ENCODE measurements at places on chromosomes 6 and 20. TPM values are rescaled to one million over a fixed set of nuclear protein-coding genes. Genes with fewer than 3 reads are reported as not detected.

- H3K4me1 ChIP-seq: no peaks in the 10 kb centered on the region
- no peak overlapping the region for H3K4me3 ChIP-seq
- H3K27ac ChIP-seq: no peak overlapping the region
Measured at GRCh38 chr6:27608916-27609883, 136.3 kb upstream of the ZNF184 start.

- no peak overlapping the region for H3K4me3 ChIP-seq
- H3K4me1 ChIP-seq: no peaks in the 10 kb centered on the region
- DNase-seq: no peak
- no peaks in the 10 kb centered on the region for H3K36me3 ChIP-seq
- H3K27ac ChIP-seq: no peak overlapping the region
- H3K27me3 ChIP-seq: no peaks in the 10 kb centered on the region
Measured at GRCh38 chr6:456358-456867, 64.9 kb downstream of the IRF4 start.

FRK gene
- total RNA-seq: 6.6 TPM

- no peak overlapping the region for H3K4me3 ChIP-seq
- H3K27me3 ChIP-seq: no peaks in the 10 kb centered on the region
- DNase-seq: no peak
- no peak overlapping the region for H3K27ac ChIP-seq
- H3K36me3 ChIP-seq: peaks cover 37% of the 10 kb centered on the region
- H3K4me1 ChIP-seq: peaks cover 26% of the 10 kb centered on the region
Measured at GRCh38 chr20:35145141-35145564, 2.0 kb downstream of the EDEM2 start.

GRCh38 chr6:21024616-21025015 lies 490.4 kb downstream of the CDKAL1 start:
- no peaks in the 10 kb centered on the region for H3K27me3 ChIP-seq
- peaks cover 7% of the 10 kb centered on the region for H3K4me1 ChIP-seq
- H3K4me3 ChIP-seq: no peak overlapping the region
- no peak overlapping the region for H3K27ac ChIP-seq
- no peak for DNase-seq

MKKS gene
- 14.1 TPM for total RNA-seq

GRCh38 chr6:37630281-37630799 lies 67.3 kb downstream of the MDGA1 start:
- H3K4me1 ChIP-seq: peaks cover 3% of the 10 kb centered on the region
- no peak for DNase-seq
- peaks cover 12% of the 10 kb centered on the region for H3K27me3 ChIP-seq
- no peaks in the 10 kb centered on the region for H3K36me3 ChIP-seq
- H3K27ac ChIP-seq: no peak overlapping the region

GRCh38 chr6:56293781-56294180 lies 46.4 kb upstream of the COL21A1 start:
- no peaks in the 10 kb centered on the region for H3K4me1 ChIP-seq
- DNase-seq: no peak
- H3K36me3 ChIP-seq: no peaks in the 10 kb centered on the region
- H3K27ac ChIP-seq: no peak overlapping the region

TRIM39 gene
- 8.7 TPM for total RNA-seq

DNA sequence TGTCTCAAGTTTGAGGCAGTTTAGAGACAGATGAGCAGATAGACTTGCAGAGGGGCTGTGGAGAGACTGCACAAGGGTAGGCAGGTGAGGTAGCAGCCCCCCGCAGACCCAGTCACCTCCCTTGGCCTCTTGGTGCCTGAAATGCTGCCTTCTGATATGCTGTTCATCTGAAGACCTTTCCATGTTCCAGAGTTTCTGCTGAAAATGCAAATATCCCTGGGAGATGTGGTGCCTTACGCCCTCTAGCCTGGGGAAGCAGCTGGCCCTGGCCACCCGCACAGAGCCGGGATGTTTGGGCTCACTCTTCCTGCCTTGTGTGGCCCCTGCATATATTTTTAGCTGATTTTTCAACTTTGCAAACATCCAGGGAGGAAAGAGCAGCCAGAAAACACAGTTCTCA lies 51.4 kb downstream of the TMEM242 start:
- H3K27me3 ChIP-seq: no peaks in the 10 kb centered on the region
- H3K36me3 ChIP-seq: no peaks in the 10 kb centered on the region
- no peak for DNase-seq

- no peak overlapping the region for H3K4me3 ChIP-seq
- no peaks in the 10 kb centered on the region for H3K27me3 ChIP-seq
- H3K4me1 ChIP-seq: peaks cover 17% of the 10 kb centered on the region
- H3K36me3 ChIP-seq: peaks cover 78% of the 10 kb centered on the region
- no peak overlapping the region for H3K27ac ChIP-seq
Measured at GRCh38 chr6:170363255-170363654, 56.7 kb downstream of the FAM120B start.

WDR46 gene
- 15.1 TPM for total RNA-seq

DNA sequence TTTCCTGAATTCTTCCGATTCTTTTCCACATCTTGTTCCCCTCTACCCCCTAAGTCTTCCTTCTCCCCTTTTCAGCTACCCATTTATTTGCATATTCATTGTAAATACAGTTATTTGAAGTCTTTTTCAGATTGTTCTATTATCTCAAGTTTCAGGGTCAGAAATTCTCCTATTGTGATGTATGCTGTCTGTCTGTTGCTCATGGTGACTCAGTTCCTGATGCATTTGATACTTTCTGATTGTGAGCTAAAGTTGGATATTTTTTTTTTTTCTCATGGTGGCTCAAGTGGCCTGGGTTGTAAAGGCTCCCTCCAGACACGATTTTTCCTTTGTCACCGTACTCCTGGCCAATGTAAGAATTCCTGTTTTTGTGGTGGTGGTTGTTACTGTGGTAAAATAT lies 4.9 kb upstream of the PI16 start:
- H3K4me1 ChIP-seq: no peaks in the 10 kb centered on the region
- H3K36me3 ChIP-seq: no peaks in the 10 kb centered on the region
- no peak overlapping the region for H3K4me3 ChIP-seq
- no peaks in the 10 kb centered on the region for H3K27me3 ChIP-seq

DNA sequence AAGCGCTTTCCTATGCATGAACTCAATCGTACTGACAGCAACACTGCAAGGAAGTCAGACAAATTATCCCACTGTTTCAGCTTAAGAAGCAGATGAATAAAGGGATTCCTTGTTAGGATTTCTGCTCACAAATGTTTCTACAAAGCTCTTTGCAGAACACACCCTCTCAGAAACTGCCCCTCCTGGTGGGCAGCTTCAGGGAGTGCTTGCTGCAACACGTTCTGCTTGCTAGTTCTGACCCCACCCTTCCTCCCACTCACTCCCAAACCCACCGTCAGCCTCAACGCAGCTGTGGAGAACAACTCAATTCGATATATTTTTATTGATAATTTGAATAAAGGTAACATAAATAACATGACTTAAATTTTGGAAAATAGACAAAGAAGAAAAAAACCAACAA lies 250.8 kb upstream of the PRDM1 start:
- no peak overlapping the region for H3K4me3 ChIP-seq
- no peak for DNase-seq
- H3K36me3 ChIP-seq: no peaks in the 10 kb centered on the region
- H3K27ac ChIP-seq: no peak overlapping the region
- no peaks in the 10 kb centered on the region for H3K27me3 ChIP-seq

PBOV1 gene
- total RNA-seq: not detected

DNA sequence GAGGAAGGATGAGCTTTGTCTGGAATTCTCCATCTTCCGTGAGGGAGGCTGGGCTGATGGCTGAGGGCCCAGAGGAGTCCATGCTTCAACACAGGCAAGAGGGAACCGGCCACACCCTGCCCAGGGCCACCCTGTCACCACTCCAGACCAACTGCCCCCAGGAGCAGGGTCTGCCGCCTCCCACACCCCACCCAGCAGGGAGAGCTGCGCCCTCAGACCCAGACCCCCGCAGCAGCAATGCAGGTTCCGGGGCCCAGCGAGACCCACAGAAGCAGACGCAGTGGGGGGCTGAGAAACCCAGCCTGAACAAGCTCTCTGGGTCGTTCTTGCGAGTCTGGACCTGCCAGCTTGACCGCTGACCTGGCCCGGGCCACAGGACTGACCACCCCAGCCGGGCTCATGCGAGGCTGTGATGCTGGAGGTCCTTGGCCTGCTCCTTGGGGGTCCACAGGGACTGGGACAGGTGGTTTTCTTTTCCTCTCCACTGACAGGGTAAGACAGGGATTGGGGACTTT lies 25.0 kb downstream of the FRMD1 start:
- no peak overlapping the region for H3K4me3 ChIP-seq
- DNase-seq: no peak
- H3K27ac ChIP-seq: peak overlapping the region; percentile 78
- H3K36me3 ChIP-seq: no peaks in the 10 kb centered on the region
- no peaks in the 10 kb centered on the region for H3K27me3 ChIP-seq

PLN gene
- 2,239 TPM for total RNA-seq

DNA sequence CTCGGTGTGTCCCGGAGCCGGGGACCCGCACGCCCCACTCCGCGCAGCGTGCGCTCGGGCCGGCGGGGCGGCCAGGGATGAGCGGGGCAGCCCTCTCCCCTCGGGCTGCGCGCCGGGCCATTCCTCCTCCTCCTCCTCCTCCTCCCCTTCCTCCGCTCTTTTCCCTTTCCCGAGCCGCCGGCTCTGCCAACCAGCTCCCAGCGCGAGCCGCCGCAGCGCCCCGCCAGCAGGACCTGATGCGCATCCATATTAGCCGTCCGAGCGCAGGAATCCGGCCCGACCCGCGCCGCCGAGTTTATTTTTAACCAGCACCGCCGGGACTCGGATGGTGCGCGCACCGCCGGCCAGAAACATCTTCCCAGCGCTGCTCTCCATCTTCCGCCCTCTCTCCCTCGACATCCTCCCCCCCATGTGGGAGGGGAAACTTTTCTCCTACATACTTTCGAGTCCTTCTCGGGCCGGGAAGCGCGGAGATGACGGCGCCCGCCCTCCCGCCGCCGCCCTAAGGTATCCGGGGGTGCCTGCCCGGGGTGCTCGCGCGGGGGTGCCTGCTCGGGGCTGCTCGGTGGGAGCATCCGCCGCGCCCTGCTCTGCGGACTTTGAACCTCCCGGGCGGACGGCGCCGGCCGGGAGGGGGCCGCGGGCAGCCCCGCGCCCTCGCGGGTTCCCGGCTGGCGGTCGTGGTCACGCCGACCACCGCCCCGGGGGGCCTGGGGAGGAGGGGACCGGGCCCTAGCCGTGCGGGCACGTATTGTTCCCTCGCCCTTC lies 619 bp downstream of the RREB1 start:
- no peaks in the 10 kb centered on the region for H3K27me3 ChIP-seq
- DNase-seq: peak; percentile 76
- peak overlapping the region; percentile 71 for H3K4me3 ChIP-seq
- peaks cover 48% of the 10 kb centered on the region for H3K4me1 ChIP-seq

DNA sequence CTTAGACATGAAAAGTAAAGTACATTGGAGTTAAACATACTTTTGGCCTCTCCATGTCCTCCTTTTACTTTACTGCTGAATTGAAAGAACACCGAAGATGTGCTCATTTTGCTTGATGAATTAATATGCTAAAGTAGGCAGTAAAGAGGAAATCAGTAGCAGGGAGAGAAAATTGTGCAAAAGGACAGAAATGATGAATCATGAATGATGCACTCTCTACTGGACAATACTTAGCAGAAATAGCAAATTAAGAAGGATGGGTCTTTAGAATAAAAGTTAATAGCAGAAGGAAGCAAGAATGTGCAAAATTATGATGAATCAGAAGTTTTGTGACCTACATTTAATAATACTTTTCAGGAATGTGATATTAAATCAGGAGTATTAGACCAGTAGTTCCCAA lies 8.4 kb upstream of the SPINT3 start:
- H3K4me1 ChIP-seq: no peaks in the 10 kb centered on the region
- H3K27me3 ChIP-seq: peaks cover 8% of the 10 kb centered on the region
- H3K4me3 ChIP-seq: no peak overlapping the region
- no peaks in the 10 kb centered on the region for H3K36me3 ChIP-seq
- H3K27ac ChIP-seq: no peak overlapping the region
- DNase-seq: no peak

- no peak for DNase-seq
- peak overlapping the region; percentile 55 for H3K27ac ChIP-seq
- peaks cover 22% of the 10 kb centered on the region for H3K4me1 ChIP-seq
- no peaks in the 10 kb centered on the region for H3K36me3 ChIP-seq
- no peak overlapping the region for H3K4me3 ChIP-seq
Measured at GRCh38 chr6:2630891-2631571, 119.7 kb downstream of the MYLK4 start.

- no peaks in the 10 kb centered on the region for H3K27me3 ChIP-seq
- H3K36me3 ChIP-seq: no peaks in the 10 kb centered on the region
- DNase-seq: no peak
- no peak overlapping the region for H3K27ac ChIP-seq
- no peak overlapping the region for H3K4me3 ChIP-seq
Measured at GRCh38 chr6:135014353-135014832, 40.2 kb downstream of the HBS1L start.

GRCh38 chr6:167398214-167399050 lies 73.5 kb downstream of the TTLL2 start:
- H3K36me3 ChIP-seq: no peaks in the 10 kb centered on the region
- H3K4me1 ChIP-seq: no peaks in the 10 kb centered on the region
- DNase-seq: no peak

Measured in heart right ventricle (tissue), 16 donors.